ENCODE measurements at places on chromosomes 13 and 19.

DNA sequence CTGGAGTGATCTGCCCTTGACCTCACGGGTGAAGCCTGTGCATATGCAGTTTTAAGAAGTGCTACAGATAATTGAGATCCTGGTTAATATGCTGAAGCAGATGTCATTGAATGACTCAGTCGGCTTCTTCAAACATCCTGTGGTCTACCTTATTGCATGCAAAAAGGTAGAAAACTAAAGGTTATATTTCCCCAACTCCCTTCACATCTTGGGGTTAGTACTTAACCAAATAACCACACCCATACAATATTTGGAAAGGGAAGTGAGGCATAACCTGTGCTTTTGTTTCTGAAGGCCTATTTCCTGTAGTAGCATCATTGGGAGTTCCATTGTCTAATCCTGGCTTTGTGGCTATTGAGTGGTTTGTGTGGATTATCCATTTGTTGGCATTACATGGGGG lies 58.3 kb downstream of the RAP2A start:
- DNase-seq = no peak

- no peak for DNase-seq
Measured at GRCh38 chr13:97430296-97430695, 3.7 kb upstream of the RAP2A start.

DNA sequence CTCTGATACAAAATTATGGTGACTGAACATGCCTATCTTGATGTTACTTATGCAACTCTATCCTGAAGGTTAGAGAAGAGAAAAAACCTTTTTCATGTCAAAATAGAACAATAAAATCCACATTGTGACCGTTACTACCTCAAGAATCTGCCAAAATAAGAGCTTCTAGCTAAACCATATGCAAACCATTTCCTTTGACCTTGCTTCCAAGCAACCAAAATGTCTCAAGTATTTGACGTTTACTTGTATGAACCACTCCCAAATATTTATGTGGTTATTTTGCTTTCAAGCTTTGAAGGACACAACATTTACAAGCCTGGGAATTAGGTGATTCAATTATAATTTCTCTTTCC lies 13.9 kb downstream of the FOXO1 start:
- DNase-seq = no peak

GRCh38 chr13:92436924-92437323 lies 789.7 kb upstream of the GPC6 start:
- DNase-seq = no peak

- peak; percentile 65 for DNase-seq
Measured at GRCh38 chr13:79581870-79582315, 100.9 kb downstream of the NDFIP2 start.

GRCh38 chr13:65268009-65268408 lies 1962.1 kb downstream of the PCDH9 start:
- no peak for DNase-seq

DNA sequence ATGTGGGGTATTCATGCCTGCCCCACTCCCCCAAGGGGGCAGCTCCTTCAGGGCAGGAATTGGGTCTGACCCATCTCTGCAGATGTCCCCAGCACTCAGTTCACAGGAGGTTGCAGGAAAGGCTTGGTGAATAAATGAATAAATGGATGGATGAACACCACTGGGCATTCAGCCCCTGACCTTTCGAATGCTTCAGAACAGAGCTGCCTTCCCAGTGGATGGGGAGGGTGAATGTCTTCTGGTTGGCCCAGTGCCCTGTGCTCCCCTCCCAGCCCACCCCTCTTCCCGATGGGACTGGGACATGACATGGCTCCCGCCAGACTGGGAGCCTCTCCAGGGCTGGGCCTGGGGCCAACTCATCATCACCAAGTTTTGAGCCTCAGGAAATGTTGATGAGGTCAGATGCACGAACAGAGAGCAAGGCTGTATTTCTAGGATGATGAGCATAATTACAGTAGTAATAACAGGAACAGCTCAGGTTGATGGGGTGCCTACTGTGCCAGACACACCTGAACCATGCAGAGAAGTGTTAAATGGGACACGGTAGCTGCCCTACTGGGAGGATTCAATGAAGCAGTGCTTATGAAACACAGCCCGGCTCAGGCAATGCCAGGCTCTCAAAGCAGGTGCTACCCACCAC lies 25.7 kb downstream of the VRK3 start:
- DNase-seq = no peak

Measured in neural progenitor cell (in vitro differentiated cells).